ENCODE measurements at places on chromosomes 3 and 15.

DNA sequence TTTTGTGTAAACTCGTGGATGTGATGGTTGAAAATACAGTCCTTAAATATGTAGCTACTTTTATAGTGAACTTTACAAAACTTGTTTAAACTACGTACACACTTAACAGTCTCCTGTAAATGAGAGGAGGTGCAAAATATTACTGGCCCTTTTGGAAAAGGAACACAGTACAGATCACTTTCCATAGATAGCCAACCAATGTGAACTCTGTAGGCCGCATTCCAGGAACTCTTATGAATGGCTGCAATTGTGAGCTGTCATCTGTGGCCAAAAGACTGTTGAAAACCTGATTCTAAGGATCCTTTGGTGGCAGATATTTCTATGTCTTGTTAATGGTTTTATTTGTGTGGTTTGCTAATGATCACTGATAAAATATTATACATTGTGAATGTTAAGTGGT is 6.2 kb downstream of the TSC22D2 start:
- DNase-seq = no peak

DNA sequence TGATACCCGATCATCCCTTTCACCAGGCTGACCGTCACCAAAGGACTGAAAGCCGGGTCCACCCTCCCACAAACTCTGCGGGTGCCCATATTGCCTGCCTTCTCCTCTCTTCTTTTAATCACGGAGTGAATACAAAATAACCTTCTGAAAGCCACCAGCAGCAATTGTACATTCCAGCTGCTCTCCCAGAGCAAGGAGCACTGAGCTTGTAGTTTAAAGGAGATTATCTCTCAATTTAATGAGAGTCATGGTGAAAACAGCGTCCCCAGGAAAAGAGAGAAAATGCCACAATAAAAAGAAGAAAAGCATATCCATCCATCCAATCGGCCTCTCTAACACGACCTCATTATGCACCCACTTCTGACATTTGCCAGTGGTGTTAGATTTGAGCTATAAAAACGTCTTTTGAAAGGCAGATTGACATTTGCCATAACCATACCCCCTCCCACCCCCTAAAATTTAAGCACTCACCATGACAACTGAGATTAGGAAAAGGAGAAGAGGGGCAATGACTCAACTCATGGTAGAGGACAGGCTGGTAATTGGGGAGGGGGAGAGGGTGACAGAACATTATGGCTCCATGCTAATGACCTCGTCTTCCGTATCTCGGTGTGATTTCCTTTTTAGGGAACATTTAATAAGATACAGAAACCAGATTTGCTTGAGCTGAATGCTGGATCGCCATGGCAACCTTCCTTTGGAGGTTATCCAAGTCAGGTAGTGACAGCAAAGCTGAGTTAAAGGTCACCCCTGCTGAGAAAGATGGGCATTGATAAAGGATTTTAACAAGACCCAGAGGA is 106.2 kb downstream of the ST8SIA2 start:
- no peak for DNase-seq

DNA sequence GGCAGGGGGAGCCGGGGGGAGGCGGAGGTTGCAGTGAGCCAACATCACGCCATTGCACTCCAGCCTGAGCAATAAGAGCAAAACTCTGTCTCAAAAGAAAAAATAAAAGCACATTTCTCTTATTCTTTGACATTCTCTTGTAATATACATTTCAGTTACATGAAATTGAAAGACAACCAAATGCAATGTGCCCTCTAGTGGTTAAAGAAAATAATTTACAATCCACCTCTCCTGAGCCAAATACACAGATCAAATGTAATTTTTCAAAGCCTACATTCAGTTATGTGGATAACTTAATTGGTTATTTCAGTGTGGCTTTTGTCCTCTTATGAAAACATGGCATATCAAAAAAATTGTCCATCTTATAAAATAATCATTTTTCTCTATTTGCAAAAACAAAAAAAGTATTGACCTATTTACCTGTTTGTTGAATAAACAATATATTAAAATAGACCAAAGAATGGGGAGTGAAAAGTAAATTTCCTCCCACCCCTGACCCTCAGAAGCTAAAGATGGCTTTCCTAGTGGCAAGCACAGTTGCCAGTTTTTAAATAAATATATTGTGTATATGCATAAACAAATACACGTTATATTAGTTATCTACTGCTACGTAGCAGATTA is 14.2 kb upstream of the U2SURP start:
- DNase-seq = no peak

DNA sequence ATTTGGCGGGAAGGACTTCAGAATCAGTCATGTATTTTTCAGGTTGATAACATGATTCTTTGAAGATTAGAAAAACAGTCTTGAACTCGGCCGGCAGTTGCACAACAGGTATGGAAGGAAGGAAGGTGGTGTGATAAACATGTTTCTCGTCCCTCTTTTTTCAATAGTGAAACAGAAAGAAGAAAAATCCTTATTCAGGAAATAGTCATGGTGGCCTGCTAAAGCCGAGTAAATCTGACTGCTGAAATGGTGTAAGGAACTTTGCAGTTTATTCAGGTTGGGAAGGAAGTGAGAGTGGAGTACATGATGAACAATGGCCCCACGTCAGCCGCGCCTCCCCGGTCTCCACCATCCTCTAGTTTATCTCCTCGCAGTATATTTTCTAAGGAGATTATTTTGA is 6.7 kb downstream of the RASGRP1 start:
- no peak for DNase-seq

GRCh38 chr15:23057707-23058106 is 18.3 kb upstream of the TUBGCP5 start:
- no peak for DNase-seq

GRCh38 chr3:147410116-147410525 is 956 bp downstream of the ZIC1 start:
- DNase-seq = no peak

DNA sequence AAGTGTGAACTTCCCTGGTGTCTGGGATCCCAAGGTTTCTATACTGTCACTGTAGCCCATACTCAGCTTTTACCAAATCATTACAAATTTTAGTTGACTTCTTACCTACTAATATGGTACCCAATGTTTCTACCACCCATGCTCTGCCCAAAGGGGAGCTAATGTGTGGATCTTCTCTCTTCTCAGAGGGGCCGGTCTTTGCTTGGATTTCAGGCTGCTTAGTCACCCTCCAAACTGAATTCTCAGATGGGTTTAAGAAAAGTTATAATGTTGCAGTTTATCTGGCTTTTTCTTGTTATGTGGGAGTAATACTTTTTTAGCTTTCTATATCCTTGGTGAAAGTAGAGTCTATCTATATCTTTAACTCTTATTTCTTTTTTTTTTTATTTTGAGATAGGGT is 67.1 kb upstream of the AKAP13 start:
- DNase-seq = no peak
